ENCODE measurements at places on chromosomes 12 and 14.
A peak's percentile ranks its signal among the peaks of the same experiment; 100 is the strongest.

DNA sequence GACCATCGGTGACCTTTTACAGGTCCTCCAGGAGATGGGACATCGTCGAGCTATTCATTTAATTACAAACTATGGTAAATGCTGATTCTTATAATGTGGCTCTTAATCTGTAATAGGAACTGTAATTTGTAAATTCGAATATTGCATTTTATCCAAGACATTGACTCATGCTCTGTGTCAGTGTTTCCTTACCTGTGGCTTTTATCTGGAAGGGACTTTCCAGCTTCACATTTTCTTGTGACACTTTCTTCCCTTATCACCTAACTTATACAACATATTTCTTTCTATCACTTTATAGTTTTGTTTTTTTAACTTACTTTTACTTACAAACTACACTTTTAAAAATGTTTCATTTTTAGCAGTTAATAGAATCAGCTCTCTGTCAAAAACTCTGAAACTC, 14.8 kb downstream of the IRAK3 start:
- DNase-seq = no peak

- no peak for DNase-seq
Measured at GRCh38 chr14:71539650-71540285, 392.5 kb upstream of the RGS6 start.

DNA sequence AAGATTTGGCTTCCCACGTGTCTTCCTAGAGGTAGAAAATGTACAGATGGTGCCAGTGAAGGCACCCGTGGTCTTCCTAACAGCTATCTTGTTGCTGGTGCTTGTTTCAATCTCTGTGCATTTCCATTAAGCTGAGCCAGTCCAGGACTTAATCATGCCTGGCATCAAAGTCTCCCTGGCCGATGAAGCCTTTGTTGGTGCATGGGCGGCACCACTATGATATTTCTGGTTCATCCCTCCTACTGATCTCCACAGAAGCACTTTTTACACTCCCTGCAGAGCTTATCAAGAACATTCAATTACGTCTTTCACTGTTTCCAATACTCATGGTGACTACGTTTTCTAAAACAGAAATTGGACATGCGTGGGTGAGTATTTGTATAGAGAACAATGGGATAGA, 128.4 kb downstream of the TTC8 start:
- DNase-seq = no peak

GRCh38 chr14:56137453-56137807, 19.2 kb downstream of the PELI2 start:
- DNase-seq = no peak

DNA sequence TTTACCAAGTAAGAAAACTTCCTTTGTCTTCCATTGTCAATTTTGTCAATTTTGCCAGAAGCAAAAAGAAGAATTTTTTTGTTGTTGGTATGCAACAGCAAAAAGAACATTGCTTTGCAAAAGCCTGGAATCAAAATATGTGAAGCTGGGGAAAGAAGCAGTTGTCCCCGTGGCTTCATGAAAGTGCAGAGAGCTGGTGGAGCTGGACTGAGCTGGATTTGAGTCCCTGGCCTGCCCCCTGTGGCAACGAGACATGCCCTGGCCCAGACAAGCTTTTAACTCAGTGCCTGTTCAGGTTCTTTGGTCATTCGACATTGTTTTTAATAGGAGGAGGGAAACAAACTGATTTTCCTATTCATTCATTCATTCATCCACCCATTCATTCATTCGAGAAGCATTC, 70.3 kb downstream of the SLC15A4 start:
- no peak for DNase-seq

DNA sequence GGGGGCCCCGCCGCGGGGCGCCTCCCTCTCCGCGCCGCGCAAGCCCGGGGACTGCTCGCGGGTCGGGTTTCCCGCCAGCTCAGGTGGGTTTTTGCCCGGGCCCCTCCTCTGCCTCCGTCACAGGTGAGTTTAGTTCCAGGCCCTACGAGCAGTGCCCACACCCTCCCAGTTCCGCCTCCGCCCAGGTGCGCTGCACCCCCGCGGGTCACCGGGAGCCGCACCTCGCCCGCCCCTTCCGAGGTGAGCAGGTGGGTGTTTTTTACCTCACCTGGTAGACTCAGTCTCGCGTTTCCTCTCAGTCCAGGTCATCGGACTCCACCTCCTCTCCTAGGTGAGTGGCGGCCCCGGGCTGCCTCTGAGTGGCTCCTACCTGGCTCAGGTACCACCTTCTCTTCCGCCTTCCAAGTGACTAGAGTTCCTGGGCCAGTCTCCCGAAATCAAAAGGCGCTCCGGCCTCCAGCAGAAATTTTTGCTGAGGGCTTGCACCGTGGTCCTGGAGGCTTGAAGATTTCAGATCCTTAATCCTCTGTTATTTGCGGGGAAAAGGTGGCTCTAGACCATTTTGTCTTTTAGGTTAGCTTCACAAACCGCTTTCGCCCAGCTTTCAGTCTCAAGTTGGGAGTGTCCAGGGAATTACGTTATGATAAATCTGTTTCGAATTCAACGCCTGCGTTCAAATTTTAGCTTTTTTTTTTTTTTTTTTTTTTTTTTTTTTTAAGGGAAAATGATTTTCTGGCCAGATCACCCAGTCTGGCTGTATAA, at the start of gene TMEM30B:
Gene TMEM30B (minus strand): TSS at position 153 of the 762 bp plus-strand sequence. CDS start 191 bp downstream, outside the sequence.
- peak; percentile 55 for DNase-seq

- DNase-seq = no peak
Measured at GRCh38 chr12:92080911-92081285, 64.7 kb downstream of the BTG1 start.

DNA sequence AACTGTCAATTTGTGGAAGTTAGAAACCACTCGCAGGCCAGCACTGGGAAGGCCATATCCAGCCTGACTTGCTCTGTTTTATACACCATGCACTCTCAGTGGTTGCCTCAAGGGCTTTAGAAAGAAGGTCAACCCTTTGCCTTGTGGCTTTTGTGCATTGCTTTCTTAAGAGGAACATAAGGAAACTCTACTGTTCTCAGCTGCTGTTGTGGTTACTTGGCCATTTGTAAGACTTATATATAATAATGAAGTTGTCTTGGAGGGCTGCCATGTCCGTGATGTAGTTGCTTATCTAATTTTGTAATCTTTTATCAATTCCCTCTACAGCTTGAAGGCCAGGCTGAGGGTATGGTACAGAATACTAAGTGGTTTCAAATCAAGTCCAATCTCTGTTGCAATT, 637.8 kb downstream of the DIO2 start:
- DNase-seq = no peak

GRCh38 chr12:120658286-120659150, 18.1 kb downstream of the CABP1 start:
- DNase-seq = no peak

DNA sequence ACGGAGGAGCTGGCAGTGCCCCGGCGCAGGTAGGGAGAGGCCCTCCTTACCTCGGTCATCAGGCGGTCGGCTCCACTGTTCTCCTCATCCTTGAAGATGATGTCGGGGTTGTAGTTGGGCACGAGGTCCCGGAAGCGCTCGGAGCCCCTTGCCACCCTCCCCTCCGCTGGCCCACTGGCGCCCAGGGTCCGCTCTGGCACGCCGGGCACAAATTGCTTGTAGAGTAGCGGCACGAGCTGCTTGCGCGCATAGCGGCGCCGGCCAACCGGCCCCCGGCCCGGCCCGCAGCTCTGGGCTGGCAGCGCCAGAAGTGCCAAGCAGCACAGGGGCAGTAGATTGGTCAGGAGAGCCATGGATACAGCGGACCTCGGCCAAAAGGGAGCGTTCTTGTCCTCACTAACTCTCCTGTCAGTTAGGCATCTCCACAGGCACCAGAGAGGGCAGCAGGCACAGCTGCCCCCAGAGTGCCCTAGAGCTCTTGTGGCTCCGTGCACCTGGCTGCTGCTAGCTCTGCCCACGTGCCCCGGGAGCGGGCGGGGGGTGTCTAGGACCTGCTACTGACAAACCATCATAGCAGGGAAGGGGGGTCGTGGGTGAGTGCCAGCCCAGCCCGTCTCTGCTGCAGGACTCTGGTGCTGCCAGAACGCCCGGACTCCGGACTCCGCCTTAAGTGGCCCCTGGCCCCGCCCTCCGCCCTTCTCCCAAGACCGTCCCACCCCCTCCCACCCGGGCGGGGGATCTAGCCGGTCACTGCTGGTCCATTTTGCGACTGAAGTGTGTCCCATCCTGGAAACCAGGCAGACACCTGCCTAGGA, at the start of gene DHH:
Gene DHH (minus strand): TSS at position 642 of the 815 bp plus-strand sequence. CDS start 289 bp downstream, at position 353.
- no peak for DNase-seq

DNA sequence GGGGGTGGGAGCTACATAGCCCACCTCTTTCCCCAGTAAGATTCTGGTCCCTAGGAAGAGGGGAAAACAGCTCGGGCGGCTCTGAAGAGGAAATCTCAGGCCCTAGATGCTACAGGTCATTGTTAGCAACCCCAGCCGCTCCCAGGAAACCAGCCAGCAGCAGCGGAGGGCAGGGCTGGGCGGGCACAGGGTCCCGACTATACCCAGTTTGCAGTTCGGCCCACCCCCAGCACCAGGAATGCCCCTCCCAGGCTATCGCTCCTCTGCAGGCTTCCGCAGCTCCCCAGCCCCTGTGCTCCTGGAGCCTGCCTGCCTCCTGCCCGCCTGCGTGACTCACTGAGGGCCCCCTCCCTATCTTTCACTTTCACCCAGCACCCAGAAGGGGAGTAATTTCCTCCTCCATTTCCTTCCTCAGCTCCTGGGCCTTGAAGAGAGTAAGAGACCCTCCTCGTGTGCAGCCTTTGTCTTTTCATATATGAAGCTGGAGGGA, 27.2 kb upstream of the PNMA1 start:
- peak; percentile 87 for DNase-seq

DNA sequence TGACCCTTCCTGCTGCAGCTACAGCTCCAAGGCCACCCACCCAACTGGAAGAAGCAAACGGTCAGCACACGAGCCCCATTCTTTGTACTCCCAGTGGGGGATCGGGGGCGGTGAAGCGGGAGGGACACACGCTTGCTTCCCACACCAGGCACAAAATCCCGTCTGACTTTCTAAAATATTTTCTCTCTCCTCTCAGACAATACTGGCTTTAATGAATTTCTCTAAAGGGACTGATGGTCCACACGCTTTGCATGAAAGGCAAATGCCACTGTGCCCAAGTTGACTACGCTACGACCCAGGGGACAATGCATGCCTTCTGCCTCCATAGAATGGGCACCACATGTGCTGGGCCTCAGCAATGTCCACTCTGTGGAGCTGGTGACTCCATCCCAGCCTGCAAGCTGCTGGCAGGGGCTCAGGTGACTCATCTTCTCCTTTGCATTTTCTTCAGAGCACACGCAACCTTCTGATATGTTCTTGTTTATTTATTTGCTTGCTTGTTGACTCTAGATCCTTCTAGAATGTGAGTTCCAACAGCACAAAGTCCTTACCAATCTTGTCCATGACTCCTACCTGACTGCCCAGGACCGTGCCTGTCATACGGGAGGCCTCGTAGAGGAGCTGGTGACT, 15.6 kb downstream of the SYNE3 start:
- DNase-seq = no peak

- DNase-seq = no peak
Measured at GRCh38 chr14:49991491-49991890, 98.6 kb downstream of the ARF6 start.

DNA sequence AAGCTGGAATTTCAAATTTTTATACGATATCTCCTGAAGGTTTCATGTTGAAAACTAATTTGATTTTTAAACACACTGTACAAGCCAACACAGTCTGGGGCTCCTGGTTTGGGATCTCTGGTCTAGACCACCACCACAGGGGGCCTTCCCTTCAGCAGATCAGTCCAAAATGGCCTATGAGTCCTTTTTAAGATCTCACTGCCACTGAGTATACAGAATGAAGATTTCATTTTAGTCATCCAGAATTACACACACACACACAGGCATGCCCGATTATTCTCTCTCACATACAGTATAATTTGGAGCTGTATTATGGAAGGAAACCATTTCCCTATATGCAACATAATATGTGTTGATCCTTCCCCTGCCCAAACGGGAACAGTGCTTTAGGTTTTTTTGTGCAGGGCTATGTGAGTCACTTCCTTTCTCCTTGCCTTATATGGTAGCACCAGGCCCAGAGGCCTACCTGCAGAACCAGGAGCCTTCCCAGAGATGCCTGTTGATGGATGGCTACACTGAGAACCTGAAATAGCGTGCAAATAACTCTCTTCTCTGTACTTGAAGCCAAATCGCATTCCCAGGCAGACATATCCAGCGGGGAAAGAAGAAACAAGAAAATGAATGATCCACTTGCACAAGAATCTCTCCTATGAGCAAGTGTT, 28.1 kb upstream of the WNK1 start:
- DNase-seq = no peak

DNA sequence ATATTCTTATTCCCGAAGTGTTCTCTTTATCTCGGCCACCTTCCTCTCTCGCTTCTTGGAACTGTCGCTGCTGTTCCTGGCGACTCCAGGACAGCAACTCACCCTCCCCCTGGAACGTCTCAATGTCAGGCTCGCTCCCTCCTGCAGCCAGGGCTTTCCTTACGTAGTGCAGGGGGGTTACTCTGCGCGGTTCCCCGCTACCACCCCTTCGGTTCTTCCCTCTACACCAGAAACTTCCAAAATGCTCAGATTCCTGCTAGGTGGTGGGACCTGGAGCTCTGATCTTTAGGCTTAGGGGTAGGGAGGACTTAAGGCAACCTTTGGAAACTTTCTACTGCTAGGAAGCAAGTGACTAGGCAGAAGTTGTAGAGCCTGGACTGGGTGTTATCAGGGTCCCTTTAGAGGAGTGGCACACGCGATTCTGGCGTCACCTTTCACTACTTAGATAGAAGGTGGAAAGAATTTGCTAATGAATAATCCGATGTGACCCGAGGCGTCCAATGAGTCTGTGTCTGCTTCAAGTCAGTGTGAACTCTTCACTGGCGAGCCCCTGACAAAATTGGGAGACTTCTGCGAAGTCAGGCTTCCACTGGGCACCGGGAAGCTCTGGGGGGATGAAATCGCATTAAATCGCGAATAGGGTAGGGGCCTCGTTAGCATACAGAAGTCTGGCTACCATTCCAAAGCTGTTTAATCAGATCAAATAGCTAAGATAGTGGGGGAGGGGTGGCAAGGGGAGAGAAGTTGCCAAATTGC, 900 bp upstream of the DPF3 start:
- DNase-seq = peak; percentile 31

DNA sequence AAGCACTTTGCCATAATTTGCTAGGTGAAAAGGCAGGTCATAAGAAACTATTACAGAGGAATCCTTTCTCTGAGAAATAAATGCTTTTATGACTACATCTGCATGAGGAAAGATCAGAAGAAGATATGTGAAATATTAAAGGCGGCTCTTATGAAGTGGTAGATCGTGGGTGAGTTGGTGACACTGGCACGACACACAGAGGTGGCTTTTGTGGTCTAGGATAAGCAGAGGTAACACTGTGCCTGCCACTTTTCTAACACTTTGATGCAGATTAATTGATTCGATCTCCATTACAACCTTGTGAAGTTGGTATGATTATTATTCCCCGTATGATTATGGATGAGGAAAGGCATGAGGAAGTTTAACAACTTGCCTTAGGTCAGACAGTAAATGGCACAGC, 60.0 kb upstream of the ELK3 start:
- no peak for DNase-seq
